Activated CD4-positive, alpha-beta T cell treated with anti-CD3 and anti-CD28 coated beads, Interleukin-2, amount 10 ng/mL, durations not matched to agents 7 days and 5 days (primary cell): ENCODE measurements at places on chromosomes 12 and 14. TPM values are rescaled to one million over a fixed set of nuclear protein-coding genes. Genes with fewer than 3 reads are reported as not detected.

GRCh38 chr12:62784576-62784975, 150.4 kb downstream of the PPM1H start:
- no peak for DNase-seq

ERBB3 gene
- 1.3 TPM for total RNA-seq

SNAPC1 gene
- 5.2 TPM for total RNA-seq

DNA sequence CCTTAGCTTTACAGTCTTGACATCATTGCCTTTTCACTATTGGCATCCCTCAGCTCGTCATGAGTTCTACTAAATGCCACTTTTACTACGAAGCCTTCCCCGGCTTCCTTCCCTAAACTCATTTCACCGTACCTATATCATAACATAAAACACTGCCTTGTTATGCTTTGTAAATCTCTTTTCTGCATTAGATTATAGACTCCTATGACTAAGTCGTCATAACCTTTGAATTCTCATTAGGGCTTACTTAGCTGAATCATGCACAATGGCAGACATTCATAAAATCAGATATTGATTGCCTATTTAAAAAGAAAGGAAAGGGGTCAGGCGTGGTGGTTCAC, 21.0 kb downstream of the BTG1 start:
- no peak for DNase-seq

DNA sequence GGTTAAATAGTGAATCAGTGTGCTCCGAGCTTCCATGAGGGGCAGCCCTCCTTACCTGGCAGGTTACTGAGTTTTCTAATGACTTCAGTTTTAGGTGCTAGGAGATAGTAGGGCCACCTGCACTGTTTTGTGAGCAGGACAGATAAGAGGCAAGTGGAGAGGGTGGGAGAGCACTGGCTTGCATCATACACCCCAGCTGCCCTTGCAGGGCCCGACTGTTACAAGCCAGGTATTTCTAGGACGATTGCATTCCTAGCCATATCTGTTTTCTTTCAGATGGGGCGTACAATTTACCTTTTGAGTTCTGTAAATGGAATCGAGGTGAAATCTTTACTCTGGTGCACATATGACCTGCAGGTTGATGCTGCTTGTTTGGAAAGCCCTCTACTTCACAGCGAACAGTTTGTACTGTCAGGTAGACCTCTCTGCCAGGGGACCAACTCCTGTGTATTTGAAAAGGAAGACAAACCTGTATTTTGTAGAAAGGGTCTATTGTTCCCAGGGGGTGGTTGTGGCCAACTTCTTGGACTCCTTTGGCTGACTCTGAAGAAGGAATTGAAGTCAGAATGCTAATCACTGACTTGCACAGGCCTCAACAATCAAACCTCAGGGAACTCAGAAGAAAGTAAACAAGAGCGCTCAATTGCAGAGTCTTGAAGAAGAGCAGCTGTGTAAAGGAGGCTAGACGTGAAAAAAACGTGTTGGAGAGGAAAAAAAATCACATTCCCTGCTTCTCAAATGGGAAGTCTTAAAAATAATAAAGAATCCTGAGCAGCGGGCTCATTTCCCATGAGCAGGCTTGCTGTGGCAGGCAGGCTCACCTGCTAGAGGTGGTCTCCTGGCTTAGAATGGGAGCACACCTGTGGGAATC, 57.3 kb downstream of the ETV6 start:
- no peak for DNase-seq

DNA sequence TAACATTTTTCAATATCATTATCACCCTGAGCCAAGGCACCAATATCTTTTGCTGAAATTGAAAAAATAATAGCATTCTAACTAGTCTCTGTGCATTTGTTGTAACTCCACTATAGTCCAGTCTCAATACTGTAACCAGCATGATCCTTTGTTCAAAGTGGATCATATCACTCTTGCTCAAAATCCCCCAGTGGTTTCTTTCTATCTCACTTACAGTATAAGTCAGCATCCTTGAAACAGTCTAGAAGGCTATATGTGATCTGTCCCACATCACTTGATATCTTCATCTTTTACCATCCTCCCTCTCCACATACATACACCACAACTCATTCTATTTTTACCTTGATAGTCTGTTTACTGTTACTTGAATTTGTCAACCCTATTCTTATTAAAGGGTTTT, 435.7 kb downstream of the CCER1 start:
- DNase-seq = no peak

ZFYVE1 gene
- total RNA-seq = 12.5 TPM
